ENCODE measurements at places on chromosomes 4 and X. TPM values are rescaled to one million over a fixed set of nuclear protein-coding genes. Genes with fewer than 3 reads are reported as not detected.

PLP1 gene
- 0.28 TPM for total RNA-seq

RNF128 gene
- 4.8 TPM for total RNA-seq

NIPAL1 gene
- total RNA-seq: 1.1 TPM

ESX1 gene
- not detected for total RNA-seq

MTNR1A gene
- not detected for total RNA-seq

HMX1 gene
- total RNA-seq: not detected

CLGN gene
- 0.36 TPM for total RNA-seq

STIM2 gene
- total RNA-seq: 24.2 TPM

SNX12 gene
- total RNA-seq: 59.9 TPM

DNA sequence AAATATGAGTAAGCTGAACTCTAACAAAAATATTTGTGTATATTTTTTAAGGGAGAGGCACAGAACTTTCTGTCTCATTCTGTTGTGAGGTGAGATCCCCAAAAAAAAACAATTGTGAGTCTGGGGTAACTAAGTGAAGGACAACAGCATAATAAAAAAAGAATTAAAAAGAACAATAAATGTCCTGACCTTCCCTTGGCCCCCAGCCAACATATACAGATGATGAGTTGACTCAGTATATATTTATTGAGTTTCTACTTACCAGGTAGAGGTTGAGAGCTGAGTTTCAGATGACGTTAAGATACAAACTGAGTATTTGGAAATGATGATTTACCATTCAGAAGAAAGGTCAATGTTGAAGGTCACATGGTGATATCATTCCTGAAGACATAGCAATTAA is 239.5 kb downstream of the KCNIP4 start:
- H3K4me3 ChIP-seq: no peak overlapping the region
- no peak overlapping the region for H3K27ac ChIP-seq
- H3K27me3 ChIP-seq: no peaks in the 10 kb centered on the region
- no peaks in the 10 kb centered on the region for H3K4me1 ChIP-seq
- DNase-seq: no peak

DNA sequence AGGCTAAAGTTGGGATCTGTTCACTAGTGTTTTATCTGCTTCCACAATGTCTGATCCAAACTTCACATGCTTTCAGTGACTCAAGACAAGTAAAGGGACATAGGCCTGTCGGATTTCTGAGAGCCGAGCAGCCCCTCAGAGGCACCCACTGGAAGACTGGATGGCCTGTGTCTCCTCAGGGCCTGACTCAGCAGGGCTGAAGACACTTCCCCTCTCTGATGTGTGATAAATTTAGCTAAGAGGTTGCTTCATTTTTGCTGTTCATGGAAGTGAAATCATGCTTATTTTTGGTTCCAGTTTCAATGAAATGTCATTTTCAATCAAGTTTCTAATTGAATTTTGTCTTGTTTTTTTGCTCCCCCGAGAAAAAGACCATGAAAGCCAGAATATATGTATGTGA is 93.7 kb downstream of the MXRA5 start:
- H3K4me3 ChIP-seq: no peak overlapping the region
- H3K4me1 ChIP-seq: no peaks in the 10 kb centered on the region
- no peaks in the 10 kb centered on the region for H3K27me3 ChIP-seq
- no peak overlapping the region for H3K27ac ChIP-seq
- no peaks in the 10 kb centered on the region for H3K36me3 ChIP-seq

- no peaks in the 10 kb centered on the region for H3K36me3 ChIP-seq
- H3K27ac ChIP-seq: peak overlapping the region; percentile 68
- peak; percentile 78 for DNase-seq
- peak overlapping the region; percentile 16 for H3K4me3 ChIP-seq
- H3K4me1 ChIP-seq: peaks cover 11% of the 10 kb centered on the region
- no peaks in the 10 kb centered on the region for H3K27me3 ChIP-seq
Measured at GRCh38 chrX:11064851-11065600, 46.1 kb upstream of the HCCS start.

DNA sequence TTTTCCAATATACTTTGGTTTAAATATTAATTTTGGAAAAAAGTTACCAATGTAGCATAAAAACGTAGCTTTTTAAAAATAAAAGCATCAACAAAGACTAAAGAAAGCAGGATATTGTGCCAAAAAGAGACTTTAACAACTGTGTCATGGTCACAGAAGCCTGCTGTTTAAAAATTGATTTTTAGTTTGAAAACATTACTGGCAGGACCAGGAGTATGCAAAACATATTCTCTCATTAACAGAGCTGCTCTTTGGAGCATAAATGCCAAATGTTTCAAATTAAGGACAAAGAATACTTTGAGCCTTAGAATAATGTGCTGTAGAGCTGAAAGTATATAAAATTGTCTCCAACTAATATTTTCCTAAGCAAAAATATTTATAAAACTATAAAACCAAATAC is 279.0 kb downstream of the ARAP2 start:
- no peaks in the 10 kb centered on the region for H3K4me1 ChIP-seq
- H3K27me3 ChIP-seq: no peaks in the 10 kb centered on the region
- DNase-seq: no peak

- no peaks in the 10 kb centered on the region for H3K36me3 ChIP-seq
- no peak overlapping the region for H3K4me3 ChIP-seq
- no peak overlapping the region for H3K27ac ChIP-seq
- no peaks in the 10 kb centered on the region for H3K27me3 ChIP-seq
- peak; percentile 58 for DNase-seq
- H3K4me1 ChIP-seq: peaks cover 25% of the 10 kb centered on the region
Measured at GRCh38 chr4:158823461-158823873, 54.6 kb downstream of the FNIP2 start.

DNA sequence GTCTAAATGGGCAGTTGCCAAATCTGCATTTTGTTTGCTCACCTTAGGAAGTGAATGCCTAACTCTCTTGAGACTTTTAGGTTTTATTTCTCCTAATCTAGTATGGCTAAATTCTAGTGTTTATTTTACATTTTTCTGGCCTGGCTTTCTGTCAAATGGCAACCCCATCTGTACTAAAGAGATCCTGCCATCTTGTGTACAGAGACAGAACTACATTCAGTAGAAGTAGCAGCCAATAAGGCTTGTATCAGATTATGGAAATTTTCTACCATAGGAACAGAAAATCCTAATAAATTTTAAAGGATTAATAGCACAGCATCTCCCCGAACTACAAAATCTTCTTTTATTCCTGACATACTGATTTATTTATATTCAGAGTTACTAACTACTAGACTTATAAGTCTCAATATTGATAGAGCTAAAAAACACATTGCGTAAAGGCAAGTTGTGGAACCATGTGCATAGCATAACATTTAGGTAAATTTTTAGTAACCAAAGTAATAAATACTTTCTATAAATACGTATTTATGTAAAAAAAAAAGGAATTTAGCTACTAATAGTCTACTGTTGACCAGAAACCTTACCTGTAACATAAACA is 45.5 kb downstream of the TMEM144 start:
- no peaks in the 10 kb centered on the region for H3K4me1 ChIP-seq
- no peak overlapping the region for H3K27ac ChIP-seq
- peak; percentile 70 for DNase-seq

GRCh38 chr4:47465004-47465403 is 1.5 kb upstream of the COMMD8 start:
- DNase-seq: no peak
- peaks cover 3% of the 10 kb centered on the region for H3K4me1 ChIP-seq
- no peaks in the 10 kb centered on the region for H3K36me3 ChIP-seq

DNA sequence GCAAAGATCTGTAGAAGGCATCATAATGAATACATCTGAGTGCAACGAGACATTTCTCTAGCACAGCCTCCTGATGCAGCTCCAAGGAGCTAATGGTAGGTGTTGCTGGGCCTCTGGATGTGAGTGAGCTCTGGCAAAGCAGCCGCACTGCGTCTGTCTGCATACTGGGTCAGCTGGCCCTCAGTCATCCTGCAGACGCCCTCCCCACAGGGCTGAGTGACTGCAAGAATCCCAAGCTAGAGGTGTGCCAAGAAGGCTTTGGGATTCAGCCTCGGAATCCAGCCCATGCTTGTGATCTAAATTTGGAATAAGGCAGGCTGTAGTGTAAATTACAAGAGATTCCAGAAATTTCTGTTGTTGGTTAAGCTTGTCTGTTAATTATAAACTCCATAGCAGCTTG is 18.5 kb downstream of the HERC3 start:
- peak overlapping the region; percentile 15 for H3K27ac ChIP-seq
- H3K4me1 ChIP-seq: peaks cover 16% of the 10 kb centered on the region
- peak; percentile 31 for DNase-seq
- H3K27me3 ChIP-seq: no peaks in the 10 kb centered on the region
- H3K36me3 ChIP-seq: peaks cover 5% of the 10 kb centered on the region

- peaks cover 5% of the 10 kb centered on the region for H3K4me1 ChIP-seq
- DNase-seq: peak; percentile 24
- H3K27ac ChIP-seq: no peak overlapping the region
- H3K36me3 ChIP-seq: no peaks in the 10 kb centered on the region
Measured at GRCh38 chr4:100063355-100063754, 113.3 kb upstream of the H2AZ1 start.

GRCh38 chrX:144768540-144768939 is 478.8 kb upstream of the SPANXN1 start:
- no peaks in the 10 kb centered on the region for H3K36me3 ChIP-seq
- H3K27ac ChIP-seq: no peak overlapping the region
- H3K4me1 ChIP-seq: no peaks in the 10 kb centered on the region
- H3K4me3 ChIP-seq: no peak overlapping the region
- no peaks in the 10 kb centered on the region for H3K27me3 ChIP-seq
- no peak for DNase-seq

DNA sequence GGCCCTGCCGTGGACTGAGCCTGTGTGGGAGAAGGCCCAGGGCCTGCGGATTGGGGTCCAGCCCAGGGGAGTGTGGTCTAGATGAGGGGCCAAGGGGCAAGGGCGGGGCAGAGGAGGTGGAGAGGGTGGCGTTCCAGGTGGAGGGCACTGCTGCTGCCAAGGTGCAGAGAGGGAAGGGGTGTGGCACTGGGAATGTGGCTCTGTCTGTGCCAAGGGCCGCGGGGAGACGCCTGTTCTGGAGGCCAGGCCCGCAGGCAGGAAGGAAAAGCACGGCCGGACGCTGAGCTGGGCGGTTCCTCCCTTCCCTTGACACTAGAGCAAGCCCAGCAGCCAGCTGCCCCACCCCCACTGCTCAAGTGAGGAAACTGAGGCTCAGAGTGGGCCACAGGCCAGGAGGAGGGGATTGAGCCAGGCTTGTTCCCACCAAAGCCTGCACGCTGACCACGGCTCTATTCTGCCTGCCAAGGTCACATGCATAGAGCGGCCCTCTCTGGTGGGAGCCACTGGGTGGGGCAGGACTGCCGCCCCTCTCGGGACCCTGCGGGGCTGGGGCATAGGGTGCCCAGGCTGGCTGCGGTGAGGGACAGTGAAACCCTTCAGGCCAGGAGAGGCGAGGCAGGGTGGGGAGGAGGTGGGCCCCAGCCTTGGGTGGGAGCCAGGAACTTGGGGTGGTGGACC is 13.0 kb downstream of the SH3BP2 start:
- DNase-seq: no peak
- 0 out of 2 replicates have a peak, but pooled peaks cover 2% of the 10 kb centered on the region for H3K36me3 ChIP-seq
- H3K4me1 ChIP-seq: peaks cover 19% of the 10 kb centered on the region

DNA sequence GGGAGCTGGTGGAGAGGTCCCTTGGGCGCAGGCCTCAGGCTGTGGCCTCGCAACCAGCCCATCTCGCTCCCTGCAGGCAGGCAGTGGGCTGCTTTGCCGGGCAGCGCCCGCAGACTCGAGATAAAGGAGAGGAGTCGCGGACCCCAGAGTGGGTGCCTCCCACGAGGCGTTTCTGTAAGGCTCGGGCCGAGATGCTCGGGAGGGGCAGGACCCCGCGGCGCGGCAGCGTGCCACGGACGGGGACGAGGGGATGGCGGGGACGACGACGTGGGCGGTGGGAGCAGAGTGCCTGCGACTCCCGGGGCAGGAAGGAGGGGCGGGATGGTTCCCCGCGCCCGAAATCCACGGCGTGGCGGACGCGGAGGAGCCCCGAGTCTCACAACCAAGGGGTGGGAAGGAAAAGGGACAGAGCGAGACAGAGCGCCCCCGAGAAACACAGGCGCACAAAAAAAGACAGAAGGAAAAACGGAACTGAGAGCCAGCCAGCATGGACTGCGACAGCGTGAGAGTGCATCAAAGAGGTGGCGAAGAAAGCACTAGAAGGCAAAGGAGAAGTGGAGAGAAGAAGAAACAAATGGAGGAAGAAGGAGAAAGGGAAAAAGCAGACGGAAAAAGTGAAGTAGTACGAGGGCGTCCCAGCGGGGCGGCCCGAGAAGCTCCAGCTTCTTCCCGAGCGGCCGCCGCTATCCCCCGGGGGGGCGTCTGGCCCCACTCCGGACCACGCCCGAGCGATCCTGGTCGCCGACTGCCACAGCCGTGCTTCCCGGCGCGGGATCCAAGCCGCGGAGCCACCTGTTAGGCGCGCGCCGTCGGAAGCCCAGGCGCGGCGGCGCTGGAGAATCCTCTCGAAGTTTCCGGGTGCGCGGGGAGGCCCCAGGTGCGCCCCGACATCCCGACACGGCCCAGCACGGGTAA is 1.5 kb downstream of the BEND4 start:
- no peak overlapping the region for H3K27ac ChIP-seq
- no peaks in the 10 kb centered on the region for H3K36me3 ChIP-seq
- DNase-seq: no peak
- H3K4me1 ChIP-seq: no peaks in the 10 kb centered on the region

GRCh38 chr4:185437809-185438208 is 12.0 kb upstream of the UFSP2 start:
- H3K4me3 ChIP-seq: no peak overlapping the region
- H3K4me1 ChIP-seq: no peaks in the 10 kb centered on the region
- no peak overlapping the region for H3K27ac ChIP-seq
- no peaks in the 10 kb centered on the region for H3K27me3 ChIP-seq
- DNase-seq: no peak
- no peaks in the 10 kb centered on the region for H3K36me3 ChIP-seq

GRCh38 chrX:153845195-153845594 is 14.9 kb upstream of the PDZD4 start:
- no peaks in the 10 kb centered on the region for H3K4me1 ChIP-seq
- no peak overlapping the region for H3K27ac ChIP-seq
- no peaks in the 10 kb centered on the region for H3K36me3 ChIP-seq
- no peak overlapping the region for H3K4me3 ChIP-seq
- no peak for DNase-seq

- no peaks in the 10 kb centered on the region for H3K36me3 ChIP-seq
- no peak overlapping the region for H3K4me3 ChIP-seq
- no peaks in the 10 kb centered on the region for H3K27me3 ChIP-seq
- peaks cover 15% of the 10 kb centered on the region for H3K4me1 ChIP-seq
- peak; percentile 19 for DNase-seq
- no peak overlapping the region for H3K27ac ChIP-seq
Measured at GRCh38 chr4:7651461-7651921, 216.8 kb upstream of the PSAPL1 start.

- H3K4me3 ChIP-seq: no peak overlapping the region
- peaks cover 9% of the 10 kb centered on the region for H3K4me1 ChIP-seq
- no peaks in the 10 kb centered on the region for H3K27me3 ChIP-seq
- peak overlapping the region; percentile 7 for H3K27ac ChIP-seq
Measured at GRCh38 chrX:13428053-13428786, 108.4 kb upstream of the ATXN3L start.

GRCh38 chr4:10032625-10033024 is 11.3 kb upstream of the SLC2A9 start:
- no peaks in the 10 kb centered on the region for H3K36me3 ChIP-seq
- no peak overlapping the region for H3K4me3 ChIP-seq
- DNase-seq: peak; percentile 75
- H3K27ac ChIP-seq: peak overlapping the region; percentile 85
- H3K27me3 ChIP-seq: no peaks in the 10 kb centered on the region

- H3K4me1 ChIP-seq: no peaks in the 10 kb centered on the region
- no peaks in the 10 kb centered on the region for H3K36me3 ChIP-seq
- H3K27ac ChIP-seq: no peak overlapping the region
- no peak for DNase-seq
- H3K4me3 ChIP-seq: no peak overlapping the region
- H3K27me3 ChIP-seq: no peaks in the 10 kb centered on the region
Measured at GRCh38 chr4:27819246-27819645, 958.6 kb downstream of the STIM2 start.
